ENCODE measurements at places on chromosomes 5 and 9.

DNA sequence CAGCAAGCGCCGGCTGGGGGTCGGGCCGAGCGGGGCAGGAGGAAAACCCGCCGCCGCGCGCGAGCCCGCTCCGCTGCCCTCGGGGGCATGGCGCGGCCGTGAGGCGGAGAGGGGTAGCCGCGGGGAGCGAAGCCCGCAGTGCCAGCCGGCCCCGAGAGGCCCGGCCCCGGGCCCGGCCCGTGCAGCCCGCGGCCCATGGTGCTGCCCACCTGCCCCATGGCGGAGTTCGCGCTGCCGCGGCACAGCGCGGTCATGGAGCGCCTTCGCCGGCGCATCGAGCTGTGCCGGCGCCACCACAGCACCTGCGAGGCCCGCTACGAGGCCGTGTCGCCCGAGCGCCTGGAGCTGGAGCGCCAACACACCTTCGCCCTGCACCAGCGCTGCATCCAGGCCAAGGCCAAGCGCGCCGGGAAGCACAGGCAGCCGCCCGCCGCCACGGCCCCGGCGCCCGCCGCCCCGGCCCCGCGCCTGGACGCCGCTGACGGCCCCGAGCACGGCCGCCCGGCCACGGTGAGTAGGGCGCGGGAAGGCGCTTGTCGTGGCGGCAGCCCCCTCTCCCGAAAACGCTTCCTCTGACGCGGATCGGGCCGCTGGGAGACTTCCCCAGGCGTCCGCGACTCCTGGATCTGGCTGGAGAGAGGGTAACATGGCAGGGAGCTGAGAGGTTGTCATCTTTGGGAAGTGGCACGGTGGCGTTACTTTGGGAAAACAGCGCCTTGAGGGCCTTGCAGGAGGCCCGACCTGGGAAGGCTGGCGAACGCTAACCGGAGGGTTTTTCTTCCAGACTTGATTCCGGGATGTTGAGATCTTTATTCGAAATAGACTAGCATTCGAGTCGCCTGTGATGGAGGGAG, 523 bp downstream of the MAML1 start:
- peak; percentile 10 for DNase-seq

DNA sequence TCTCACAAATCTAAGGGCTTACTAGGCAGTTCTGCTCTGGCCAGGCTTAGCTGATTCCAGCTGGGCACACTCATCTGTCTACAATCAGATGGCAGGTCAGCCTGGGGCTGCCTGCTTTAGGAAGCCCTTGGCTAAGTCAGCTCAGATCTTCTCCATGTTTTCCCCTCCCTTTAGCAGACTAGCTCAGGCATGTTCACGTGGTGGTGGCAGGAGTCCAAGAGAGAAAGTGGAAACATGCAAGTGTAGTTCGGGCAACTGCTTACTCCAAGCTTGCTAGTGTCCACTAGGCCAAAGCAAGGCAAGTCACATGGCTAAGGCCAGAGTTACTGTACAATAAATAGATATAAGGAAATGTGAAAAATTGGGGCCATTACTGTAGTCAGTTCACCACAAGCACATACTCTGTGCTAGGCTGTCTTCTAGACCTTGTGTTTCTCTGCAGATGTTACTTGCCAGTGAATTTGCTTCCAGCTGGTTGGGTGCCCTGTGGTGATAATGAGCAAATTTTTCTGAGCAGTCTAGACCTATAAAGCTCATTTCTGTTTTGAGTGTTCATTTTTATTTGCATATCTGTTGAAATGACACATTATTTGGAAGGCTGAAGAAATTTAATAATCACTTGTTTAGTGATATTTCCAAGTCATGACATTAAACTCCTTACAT, 38.3 kb downstream of the RECK start:
- no peak for DNase-seq

GRCh38 chr9:76218117-76218885, 175.9 kb downstream of the RFK start:
- DNase-seq: no peak

DNA sequence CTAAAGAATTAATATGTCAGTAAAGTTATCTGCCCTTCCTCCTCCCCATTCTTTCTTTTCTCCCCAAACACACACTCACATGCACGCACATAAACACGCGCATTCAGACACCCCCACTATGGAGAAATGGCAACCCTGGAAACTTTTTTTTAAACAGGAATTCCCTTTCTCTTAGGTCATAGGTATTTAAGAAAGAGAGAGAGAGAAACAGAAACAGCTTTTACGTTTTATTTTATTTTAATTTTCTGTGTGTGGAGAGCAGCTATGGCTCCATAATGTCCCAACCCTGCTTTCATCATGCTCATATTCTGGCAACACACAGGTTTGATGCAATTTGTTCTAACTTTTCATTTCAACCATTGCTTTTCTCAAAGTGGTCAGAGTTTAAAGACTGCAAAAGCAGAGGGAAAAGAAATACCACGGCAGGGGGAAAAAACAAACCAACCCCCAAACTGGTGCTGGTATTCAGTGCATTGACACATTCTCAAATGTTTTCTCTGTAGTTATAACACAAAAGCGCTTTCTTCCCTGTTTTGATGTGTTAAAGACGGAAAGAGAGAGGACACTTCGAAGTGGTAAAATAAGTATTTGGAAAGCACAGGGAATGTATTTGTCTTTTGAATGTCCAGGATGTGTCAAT, 126.0 kb upstream of the TMEM161B start:
- DNase-seq: no peak

DNA sequence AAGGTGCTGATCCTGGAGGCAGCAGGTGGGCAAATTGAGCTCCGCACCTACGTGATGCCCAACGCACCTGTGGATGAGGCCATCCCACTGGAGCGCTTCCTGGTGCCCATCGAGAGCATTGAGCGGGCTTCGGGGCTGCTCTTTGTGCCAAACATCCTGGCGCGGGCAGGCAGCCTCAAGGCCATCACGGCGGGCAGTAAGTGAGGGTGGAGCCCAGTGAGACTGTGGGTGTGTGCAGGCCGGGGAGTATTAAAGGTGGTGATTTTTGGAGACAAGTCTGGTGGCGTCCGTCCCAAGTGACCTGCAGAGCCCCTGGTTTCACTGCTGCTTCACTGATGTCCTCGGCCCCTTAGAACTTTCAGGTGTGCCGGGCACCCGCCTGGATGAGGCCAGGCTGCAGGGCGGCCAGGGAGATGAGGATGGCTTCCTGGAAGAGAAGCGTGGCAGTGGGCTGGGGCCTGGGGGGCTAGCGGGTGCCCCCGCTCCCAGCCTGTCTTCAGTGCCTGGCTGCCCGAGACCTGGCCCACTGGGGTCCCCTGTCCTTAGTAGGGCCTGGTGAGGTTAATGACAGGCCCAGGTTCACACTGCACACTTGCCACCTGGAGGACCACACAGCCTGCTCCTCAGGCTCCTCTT, 4.2 kb downstream of the ENDOG start:
- DNase-seq: no peak

GRCh38 chr5:91121347-91121993, 261.6 kb downstream of the ARRDC3 start:
- no peak for DNase-seq

DNA sequence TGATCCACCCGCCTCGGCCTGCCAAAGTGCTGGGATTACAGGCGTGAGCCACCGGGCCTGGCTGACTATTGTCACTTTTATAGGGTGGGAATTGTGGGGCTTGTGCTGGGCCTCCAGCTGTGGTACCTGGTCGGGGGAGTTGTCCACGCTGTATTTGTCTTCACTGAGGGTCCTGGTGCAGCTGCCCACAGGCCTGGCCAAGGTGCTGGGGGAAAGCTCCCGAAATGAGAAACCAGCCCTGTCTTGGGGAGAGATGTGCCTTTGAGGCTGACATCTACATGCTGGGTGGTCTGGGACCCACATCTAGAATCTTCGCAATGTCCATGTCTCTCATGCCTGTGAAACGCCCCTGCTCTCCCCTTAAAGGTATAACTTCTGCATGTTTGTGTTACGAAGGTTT, 2.6 kb downstream of the EXOC3 start:
- DNase-seq: no peak

DNA sequence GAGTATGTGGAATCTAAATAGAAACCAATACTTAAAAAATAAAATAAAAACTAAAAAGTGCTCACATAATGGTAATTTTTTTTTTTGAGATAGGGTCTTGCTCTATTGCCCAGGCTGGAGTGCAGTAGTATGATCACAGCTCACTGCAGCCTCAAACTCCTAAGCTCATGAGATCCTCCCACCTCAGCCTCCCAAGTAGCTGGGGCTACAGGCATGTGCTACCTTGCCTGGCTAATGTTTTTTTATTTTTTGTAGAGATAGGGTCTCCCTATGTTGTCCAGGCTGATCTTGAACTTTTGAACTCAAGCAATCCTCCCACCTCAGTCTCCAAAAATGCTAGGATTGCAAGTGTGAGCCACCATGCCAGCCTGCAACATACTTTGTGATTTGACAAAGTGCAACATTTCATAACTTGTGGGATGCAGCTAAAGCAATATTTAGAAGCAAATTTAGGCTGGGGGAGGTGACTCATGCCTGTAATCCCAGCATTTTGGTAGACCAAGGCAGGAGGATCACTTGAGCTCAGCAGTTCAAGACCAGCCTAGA, 18.4 kb downstream of the AP3B1 start:
- DNase-seq: no peak

DNA sequence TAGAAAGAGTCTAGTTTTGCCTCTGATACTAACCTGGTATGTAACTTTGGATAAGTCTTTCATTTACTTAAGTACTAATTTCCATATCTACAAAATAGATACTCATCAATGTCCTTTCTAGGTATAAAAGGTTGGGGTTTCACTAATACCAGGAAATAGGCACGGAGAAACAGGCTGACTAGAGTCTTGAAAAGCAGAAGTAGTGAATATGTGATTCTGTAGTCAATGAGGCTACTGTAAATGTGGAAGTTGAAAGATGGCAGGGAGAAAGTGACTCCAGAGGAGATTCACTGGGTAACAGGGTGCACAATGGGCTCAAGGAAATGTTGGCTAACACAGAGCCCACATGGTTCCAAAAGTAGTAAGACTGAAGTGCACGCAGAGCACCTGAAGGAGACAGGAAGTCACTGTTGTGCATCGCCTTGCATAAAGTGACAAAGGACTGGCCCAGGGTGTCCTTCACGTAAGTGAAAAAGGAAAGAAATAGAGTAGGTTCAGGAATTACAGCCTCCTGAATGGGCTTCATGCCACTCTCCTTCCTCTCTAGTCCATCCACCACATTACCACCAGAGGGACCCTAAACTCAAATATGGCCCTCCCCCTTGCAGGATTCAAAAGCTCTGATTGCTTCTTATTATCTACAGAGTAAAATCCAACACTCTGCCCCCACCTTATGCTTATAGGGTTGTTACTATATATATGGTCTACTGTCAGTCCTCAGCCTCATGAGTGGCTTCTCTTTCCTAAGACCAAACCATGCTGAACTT, 288.0 kb upstream of the SMARCA2 start:
- peak; percentile 21 for DNase-seq

- DNase-seq: no peak
These were observed 305.4 kb downstream of the TLR4 start for GRCh38 chr9:118009614-118010013.

GRCh38 chr5:115979201-115980041, 17.1 kb downstream of the LVRN start:
- DNase-seq: no peak

DNA sequence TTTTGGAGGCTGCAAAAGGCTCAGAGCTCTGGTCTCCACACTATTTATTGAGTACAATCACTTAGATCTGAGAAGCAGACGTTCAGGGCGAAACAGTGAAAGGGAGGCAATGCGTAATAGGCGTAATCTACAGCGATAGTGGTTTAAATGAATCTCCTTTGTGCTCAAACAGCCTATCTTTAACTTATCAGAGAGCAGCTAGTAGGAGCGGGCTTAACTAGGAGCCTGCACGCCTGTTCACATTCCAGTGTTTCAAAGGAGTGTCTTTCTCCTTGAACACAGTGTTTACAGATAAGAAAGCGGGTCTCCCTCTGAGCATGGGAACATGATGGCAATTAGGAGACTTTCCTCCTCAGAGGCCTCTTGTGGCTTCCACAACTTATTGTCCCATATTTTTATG, 49.4 kb downstream of the AP3B1 start:
- DNase-seq: no peak

- DNase-seq: no peak
These were observed 70.1 kb downstream of the ZFAND5 start for GRCh38 chr9:72294936-72295335.

GRCh38 chr9:127187231-127187956, 65.0 kb upstream of the ANGPTL2 start:
- no peak for DNase-seq

- DNase-seq: no peak
These were observed 812.4 kb downstream of the KCTD16 start for GRCh38 chr5:144983101-144983500.

- no peak for DNase-seq
These were observed 121.1 kb upstream of the ASTN2 start for GRCh38 chr9:117535973-117536372.

GRCh38 chr9:77710316-77710715, 62.2 kb upstream of the GNA14 start:
- no peak for DNase-seq

- no peak for DNase-seq
These were observed 83.9 kb upstream of the CXCL14 start for GRCh38 chr5:135662683-135663082.

- no peak for DNase-seq
These were observed 162.1 kb downstream of the TRPM3 start for GRCh38 chr9:70959366-70959765.

DNA sequence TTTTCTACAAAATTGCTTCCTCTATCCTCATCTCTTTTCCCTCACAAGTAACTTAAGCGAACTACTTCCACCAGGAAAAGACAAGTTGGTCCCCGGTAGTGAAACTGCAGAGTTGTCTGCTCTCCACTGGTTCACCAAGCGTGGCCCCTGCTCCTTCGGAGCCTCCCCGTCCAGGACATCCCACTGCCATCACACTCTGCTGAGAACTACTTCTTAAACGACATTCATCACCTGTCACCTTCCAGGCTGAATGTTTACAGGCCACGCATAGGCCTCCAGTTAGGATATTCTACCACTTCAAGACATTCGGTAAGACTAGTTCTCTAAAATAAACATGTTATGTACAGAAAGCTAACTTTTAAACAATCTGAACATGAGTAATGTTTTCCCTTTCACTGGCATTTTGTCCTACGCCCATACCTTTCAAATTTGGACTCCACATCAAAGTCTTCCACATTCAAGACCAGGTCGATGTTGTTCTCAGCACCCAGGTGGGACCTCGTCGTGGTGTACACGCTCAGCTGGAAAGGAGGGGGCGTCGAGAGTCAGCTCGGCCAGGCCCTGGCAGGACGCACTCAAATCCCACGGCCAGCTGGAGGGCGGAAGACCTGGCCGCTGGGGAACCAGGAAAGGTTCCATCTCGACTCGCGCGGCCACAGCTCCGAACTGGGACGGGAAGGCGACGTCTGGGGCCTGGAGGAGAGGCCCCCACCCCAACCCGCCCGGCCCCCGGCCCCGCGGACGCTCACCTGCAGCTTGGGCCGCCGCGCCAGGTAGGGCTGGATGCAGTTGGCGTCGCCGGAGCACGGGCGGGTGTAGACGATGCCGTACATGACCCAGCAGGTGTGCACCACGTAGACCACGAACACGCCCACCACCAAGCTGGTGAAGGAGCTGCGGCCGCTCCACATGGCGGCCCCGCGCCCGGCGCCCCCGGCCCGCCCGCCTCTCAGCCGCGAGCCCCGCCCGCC, 683 bp downstream of the CLPTM1L start:
- DNase-seq: no peak

- DNase-seq: no peak
These were observed 400.1 kb upstream of the PCSK5 start for GRCh38 chr9:75490326-75490725.

GRCh38 chr5:35854248-35854647, 2.4 kb upstream of the IL7R start:
- DNase-seq: peak; percentile 94

GRCh38 chr9:130766021-130766926, 68.8 kb upstream of the ABL1 start:
- DNase-seq: no peak

All from CD4-positive, alpha-beta T cell treated with Interferon alpha-2 for 1 hour (primary cell).